HFF-Myc (cell line): ENCODE measurements at places on chromosomes 6 and 20.

DNA sequence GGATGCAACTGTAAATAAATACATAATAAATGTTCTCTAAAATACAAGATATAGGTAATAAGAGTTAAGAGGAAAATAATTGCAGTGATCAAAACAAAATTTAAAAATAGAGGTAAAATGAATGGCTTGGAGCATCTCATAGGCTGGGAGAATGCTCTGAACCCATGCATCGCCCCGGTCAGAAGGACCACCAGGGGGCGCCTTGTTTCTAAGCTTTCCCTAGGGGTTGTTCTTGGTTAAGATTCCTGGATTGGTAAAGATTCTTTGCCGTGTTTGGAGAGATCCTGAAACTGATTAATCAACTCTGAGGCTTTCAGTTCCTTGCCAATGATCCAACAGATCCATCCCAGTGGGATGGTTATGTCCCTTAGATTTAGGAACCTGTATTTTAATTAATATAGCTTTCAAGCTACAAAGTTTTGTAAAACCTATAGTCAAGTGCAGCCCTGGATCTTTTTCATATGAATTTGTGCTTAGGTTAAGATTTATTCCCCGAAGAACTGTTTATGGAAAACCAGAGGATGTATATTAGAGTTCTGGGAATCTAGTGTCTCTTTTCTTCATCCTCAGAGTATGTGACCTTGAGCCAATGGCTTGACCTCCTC lies 45.3 kb upstream of the PRELID3B start:
- DNase-seq = peak; percentile 24

DNA sequence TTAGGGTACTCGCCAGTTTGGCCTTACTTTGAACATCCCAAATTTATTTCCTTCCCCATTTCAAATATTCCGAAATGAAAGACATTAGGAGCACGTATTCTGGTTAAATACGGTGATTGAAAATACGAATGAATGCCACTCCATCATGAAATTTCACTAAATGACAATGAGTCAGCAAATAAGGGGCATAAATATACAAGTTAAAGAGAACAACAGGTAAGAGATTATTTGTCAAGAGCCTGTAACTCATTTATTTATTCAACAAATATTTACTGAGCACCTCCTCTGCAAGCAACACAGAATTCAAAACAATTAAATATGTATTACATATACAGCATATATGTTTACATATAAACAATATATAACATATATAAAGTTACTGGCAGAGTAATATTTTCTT lies 44.8 kb downstream of the MYB start:
- DNase-seq = no peak

DNA sequence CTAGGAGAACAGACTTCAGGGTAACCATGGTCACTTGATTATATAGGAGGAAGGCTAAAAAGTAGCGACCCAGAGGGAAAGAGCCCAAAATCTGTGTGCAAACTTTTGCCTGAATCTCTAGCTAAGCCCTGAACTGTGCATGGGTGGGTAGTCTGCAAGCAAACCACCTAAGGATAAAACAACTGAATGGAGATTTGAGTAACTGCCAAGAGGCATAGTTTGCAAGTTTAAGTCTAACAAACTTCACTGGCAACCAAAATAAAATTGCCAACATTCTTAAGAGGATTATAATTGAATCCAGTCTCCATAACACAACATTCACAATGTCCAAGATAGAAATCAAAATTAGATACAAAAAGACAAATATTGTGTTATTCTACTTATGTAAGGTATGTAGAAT lies 192.0 kb upstream of the PLN start:
- no peak for DNase-seq

GRCh38 chr6:16939839-16940238 lies 162.0 kb upstream of the STMND1 start:
- DNase-seq = no peak
